ENCODE measurements at places on chromosomes 2 and 18. TPM values are rescaled to one million over a fixed set of nuclear protein-coding genes. Genes with fewer than 3 reads are reported as not detected.

- no peak for DNase-seq
Observed at GRCh38 chr2:37357530-37357929, 13.1 kb downstream of the QPCT start.

GRCh38 chr2:17765398-17765797 lies 11.5 kb downstream of the GEN1 start:
- DNase-seq, result no peak

DNA sequence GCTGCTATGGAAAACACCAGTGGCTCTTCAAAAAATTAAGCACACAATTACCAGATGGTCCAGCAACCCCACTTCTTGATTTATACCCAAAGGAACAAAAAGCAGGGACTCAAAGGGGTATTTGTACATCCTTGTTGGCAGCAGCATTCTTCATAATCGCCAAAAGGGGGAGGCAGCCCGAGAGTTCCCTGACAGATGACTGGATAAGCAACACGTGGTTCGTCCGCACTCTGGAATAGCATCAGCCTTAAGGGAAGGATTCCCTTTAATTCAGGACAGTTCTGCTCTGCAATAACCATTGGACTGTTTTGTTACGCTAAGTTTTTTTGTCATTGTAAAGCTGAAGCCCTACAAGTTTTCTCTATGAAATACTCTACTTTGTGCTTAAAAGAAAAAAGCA lies 76.7 kb upstream of the TWIST2 start:
- DNase-seq, result no peak

The RESP18 gene
- total RNA-seq, result not detected

The NAT8 gene
- not detected for total RNA-seq

The AKAIN1 gene
- not detected for total RNA-seq

Data from activated naive CD4-positive, alpha-beta T cell treated with anti-CD3 and anti-CD28 coated beads, Interleukin-2, amount 50 U/mL, for 72 hours (primary cell).